ENCODE measurements at places on chromosomes 5 and 9. TPM values are rescaled to one million over a fixed set of nuclear protein-coding genes. Genes with fewer than 3 reads are reported as not detected.

The LCN10 gene
- 0.21 TPM for total RNA-seq

The ANKRA2 gene
- total RNA-seq, result 11.2 TPM

The NCBP1 gene
- 30.6 TPM for total RNA-seq

The TPPP gene
- 2.5 TPM for total RNA-seq

The CDX1 gene
- 0.33 TPM for total RNA-seq

The SPAAR gene
- total RNA-seq, result not detected

The ADAMTS19 gene
- 0.75 TPM for total RNA-seq
